NCI-H69 (cell line): ENCODE measurements at places on chromosomes 1 and 21.
A peak's percentile ranks its signal among the peaks of the same experiment; 100 is the strongest.

DNA sequence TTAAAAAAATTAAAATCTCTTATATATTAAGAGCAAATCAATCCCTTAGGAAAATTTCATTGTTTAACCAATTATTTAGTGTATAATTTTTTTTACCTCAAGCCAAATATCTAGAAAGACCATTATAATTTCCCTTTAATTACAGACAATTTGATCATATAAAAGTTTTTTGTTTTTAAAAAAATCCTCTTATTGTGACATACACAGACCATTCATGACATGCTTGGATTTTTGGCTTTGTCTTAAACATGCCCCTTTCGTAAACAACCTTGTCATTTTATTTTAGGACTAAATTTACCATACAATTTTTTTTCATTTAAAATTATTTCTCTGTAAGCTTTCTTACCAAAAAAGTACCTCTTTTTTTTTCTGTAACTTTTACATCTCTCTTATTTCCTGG is 14.2 kb upstream of the CYP4B1 start:
- DNase-seq, result no peak

- no peak for DNase-seq
These were observed 1013.9 kb downstream of the KCNT2 start for GRCh38 chr1:195594322-195594721.

GRCh38 chr1:64366821-64367220 is 103.1 kb upstream of the CACHD1 start:
- DNase-seq, result peak; percentile 39

DNA sequence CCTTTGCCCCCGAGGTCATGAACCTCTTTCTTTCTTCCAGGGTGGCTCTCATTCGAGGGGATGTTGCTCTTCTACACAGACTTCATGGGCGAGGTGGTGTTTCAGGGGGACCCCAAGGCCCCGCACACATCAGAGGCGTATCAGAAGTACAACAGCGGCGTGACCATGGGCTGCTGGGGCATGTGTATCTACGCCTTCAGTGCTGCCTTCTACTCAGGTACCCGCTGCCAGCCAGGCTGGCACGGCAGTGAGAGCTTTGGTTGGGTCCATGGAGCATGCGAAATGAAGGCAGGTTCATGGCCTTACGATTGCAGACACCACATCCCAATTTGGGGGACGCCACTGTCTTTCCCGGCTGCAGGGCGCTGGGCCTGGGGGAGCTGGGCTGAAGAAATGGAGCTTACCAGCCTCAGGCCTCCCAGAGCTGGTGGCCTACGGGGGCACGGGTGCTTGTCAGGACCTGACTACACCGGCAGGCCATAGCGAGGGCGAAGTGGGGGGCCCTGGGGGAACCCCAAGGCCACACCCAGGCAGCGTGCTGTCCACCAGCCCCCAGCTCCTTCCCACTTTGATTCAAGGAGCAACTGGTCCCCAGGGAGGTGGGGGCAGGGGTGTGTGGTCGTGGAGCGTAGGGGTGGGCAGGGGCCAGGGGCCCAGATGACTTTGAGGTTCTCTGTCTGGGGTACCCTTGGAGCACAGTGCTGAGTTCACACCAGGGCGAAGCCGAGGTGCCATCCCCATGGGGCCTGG is 20.0 kb downstream of the SLC45A1 start:
- DNase-seq, result no peak

DNA sequence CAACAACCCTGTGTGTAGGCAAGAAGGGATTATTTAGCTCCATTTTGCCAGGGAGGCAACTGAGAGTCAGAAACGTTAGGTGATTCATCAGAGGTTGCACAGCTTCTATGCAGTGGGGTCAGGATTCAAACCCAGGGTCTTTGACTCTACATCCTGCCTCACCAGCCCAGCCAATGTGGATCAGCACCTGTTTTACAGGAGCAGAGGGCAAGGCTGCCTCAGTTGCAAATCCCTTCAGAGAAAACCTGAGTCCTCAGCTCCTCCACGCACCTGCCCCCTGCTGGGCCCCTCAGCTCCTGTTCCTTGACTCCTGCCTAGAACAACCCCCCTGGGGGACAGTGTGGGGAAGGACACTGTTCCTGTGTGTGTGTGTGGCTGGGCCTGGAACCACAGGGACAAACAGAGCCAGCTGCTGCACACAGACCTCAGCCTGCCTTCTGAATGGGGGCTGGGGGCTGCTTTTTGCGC is 61.6 kb downstream of the LRRN2 start:
- DNase-seq, result peak; percentile 78

DNA sequence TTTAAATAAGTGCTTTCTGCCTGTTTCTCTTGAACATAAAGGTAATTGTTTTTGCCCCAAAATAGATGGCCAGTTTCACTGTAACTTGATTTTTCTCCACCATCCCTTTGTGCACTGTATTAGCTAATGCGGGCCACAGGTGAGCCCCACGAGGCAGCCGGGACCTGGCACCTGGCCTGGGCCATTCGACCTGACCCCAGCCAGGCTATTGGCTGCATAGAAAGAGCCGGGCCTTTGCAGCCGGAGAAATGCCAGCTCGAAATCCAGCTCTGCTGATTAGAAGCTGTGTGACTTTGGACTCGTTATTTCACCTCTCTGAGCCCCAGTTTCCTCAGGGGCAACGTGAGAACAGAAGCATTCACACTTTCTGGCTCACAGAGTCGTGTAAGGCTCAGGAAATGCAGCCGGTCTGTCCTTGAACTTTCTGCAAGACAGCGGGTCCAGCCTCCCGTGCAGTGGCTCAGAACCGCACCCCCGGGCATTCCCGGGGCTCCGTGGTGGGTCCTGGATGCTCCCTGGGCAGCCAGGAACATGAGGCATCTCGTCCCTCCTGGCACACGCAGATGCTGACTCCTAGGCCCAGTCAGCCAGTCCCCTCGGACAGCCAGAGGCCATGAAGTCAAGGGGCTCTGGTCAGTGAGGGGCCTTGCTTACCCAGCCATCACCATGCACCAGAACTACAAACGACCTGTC is 37.4 kb upstream of the ACTRT2 start:
- no peak for DNase-seq

GRCh38 chr1:40038697-40039096 is 1.8 kb upstream of the CAP1 start:
- DNase-seq, result no peak

DNA sequence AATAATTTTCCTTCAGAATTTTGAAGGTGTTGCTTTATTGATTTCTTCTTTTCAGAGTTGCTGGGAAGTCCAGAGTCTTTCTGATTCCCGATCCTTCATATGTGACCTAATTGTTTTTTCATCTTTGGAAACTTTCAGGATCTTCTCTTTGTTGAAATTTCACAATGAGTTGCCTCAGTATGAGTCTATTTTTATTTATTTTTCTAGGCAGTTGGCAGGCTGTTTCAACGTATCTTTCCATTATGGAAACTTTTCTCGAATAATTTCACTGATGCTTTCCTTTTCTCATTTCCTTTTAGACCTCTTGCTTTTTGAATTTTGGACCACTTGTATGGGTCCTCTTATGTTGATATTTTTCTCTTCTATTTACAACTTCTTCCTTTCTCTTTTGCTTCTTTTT is 354.3 kb downstream of the TGFB2 start:
- DNase-seq, result no peak

GRCh38 chr1:119590393-119590792 is 57.7 kb downstream of the ZNF697 start:
- no peak for DNase-seq
